C1 segment of cervical spinal cord (tissue), 14 donors: ENCODE measurements at places on chromosomes 12 and 14.

DNA sequence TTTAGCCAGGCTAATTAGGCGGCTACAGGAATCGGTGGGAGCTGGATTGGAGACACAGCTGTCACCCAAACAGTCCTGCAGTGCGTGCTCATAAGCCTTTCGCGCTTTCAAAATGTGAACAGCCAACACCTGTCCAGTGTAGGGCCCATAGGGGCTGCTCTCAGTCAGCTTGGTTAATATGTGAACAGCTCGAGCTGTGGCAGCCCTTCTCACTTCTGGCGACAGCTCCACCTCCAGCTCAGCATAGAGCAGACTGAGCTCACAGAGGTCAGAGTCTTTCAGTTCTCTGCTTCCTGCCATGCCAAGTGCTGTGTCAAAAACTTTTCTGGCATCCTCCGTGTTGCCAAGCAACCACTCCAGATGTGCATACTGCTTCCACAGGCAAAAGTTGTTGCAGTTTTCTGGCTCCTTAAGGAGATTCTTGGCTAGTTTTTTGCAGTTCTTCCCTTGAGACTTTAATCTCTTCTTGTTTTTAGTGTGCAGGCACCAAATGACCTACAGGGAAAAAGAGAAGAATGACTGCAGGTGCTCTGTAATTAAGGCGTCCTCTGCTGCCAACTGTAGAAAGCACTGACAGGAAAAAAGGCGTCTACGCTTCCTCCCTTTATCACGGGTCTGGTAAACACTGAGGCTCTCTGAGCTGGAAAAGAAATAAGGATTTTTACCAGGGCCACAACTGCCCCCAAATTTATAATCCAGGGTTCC is 32.5 kb downstream of the PSMC1 start:
- no peak for DNase-seq

GRCh38 chr12:65823513-65824375 is 539 bp upstream of the HMGA2 start:
- DNase-seq: no peak

DNA sequence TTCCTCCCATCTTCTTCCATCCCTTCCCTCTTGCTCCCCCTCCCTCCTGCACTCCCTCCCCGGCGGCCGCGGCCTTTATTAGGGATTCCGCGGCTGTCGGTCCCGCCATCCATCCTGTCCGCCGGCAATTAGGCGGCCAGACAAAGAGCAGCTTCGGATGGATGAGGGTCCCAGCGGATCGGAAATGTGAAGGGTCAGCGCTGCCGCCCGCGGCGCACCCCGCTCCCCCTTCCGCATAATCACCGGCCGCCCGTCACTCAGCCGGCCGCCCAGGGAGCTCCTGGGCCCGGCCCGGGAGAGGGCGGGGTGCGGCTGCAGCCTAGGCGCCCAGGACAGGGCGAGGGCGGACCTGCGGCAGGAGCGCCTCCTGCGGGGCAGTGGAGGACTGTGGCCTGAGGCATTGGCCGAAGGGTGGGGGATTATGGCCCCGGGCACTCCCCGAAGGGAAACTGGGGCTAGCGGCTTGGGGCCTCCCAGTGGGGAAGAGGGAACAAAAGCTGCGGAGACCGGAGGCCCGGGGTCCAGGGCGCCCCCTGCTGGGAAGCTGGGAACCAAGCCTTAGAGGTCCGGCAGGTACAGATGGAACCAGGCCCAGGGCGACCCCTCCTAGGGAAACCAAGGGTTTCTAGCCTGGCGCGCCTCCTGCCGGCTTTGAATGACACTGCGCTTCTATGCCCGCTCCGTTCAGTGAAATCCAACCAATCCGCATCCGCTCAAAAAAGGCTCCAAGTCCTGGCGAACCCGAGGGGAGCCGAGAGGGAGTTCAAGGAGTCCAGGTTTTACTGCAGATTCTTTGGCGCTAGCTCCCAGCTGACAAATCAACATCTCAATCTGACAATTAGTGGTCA is 4.4 kb upstream of the DNAJC22 start:
- DNase-seq: peak; percentile 36

GRCh38 chr14:104444159-104445030 is 135.2 kb upstream of the C14orf180 start:
- no peak for DNase-seq

DNA sequence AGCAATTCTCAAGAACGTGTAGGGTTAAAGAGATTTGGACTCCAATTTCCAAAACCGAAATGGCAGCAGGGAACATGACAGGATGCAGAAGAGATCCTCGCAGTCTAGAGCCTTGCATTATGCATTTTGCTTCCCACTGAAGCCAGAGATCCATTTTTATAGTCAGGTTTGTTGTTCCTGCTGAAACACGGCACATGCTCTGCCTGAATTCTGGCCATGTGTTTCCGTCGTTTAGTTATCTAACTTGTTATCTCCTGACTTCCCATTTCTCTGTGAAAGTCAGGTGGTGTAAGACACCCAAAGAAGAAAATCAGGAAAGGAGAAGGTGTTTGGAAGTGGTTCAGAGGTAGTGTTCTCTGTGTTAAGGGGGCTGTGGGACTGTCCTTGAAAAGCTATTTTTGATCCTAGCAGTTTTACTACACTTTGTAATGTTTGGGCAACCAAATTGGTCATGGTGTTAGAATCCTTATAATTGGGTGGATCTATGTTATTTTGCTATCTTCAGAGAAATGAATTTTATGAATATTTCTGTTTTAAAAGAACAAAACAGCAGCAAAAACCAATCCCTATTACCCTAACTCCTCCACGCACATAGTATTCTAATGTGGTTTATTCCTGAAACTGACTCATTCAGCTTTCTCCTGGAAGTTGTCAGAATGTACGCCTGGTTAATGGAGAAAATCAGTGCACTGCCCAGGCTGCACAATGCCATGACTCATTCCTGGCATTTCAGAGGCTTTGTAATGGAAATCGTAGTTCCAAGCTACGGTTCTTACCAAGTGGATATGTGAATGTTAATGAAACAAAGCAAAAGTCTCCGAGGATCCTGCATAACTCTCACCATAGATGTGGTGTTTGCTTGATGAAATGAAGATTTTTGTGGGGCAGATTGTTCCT is 110.1 kb downstream of the SAMD4A start:
- no peak for DNase-seq

- DNase-seq: no peak
Observed at GRCh38 chr14:49250109-49250508, 336.1 kb downstream of the RPS29 start.

DNA sequence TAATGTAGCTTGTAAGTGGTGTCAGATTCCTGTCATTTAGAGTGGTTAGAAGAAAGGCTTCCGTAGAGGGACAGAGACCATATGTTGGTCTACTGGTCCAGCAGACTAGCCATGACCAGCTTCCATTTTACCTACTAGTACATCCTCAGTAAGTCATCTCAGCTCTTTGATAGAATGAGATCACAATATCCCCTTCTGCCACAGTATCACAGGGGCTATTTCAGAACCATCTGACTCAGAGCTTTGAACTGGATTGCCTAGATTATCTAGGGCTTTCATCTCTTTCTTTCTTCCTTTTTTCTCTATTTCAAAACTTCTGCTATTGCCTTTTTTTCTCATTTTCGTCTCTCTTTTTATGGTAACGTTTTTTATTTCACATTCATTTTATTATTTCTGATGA is 4.7 kb downstream of the ZDHHC17 start:
- DNase-seq: no peak

DNA sequence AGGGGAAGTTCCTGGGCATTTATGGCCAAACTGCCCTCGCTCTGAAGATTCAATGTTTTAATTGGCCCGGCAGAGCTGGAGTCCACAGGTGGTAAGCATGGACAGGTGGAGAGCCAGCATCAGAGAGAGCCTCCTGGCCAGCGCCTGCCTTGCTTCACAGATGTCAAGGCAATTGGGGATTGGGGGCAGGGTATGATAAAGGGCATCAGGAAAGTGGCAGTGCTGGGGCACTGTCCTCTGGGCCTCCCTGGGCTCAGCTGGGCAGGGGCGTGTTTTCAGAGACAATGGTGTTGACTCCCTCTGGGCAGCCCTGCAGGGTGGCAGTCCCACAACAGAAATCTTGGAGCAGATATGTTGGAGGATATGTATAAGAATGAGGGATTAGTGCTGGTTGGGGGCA is 237.3 kb downstream of the CACNA1C start:
- DNase-seq: no peak

- DNase-seq: no peak
Observed at GRCh38 chr12:56103823-56104108, 593 bp upstream of the PA2G4 start.

DNA sequence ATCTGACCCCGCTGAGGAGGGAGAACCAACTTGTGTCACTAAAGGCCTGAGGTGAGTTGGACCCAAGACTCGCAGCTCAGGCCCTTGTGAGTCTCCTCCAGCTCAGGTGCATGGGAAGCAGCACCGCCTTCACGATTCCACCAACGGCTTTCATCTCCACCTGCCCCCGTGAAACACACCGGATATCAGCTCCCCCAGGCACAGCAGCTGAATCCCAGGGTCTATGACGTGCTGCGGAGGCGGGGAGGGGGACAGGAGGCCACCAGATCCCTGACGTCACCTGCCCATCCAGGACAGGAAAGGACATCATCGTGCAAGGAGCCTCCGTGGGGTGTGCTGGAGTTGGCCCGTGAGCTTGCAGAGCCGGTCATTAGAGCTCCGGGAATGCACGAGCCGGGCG is 18.5 kb upstream of the SFSWAP start:
- DNase-seq: no peak

DNA sequence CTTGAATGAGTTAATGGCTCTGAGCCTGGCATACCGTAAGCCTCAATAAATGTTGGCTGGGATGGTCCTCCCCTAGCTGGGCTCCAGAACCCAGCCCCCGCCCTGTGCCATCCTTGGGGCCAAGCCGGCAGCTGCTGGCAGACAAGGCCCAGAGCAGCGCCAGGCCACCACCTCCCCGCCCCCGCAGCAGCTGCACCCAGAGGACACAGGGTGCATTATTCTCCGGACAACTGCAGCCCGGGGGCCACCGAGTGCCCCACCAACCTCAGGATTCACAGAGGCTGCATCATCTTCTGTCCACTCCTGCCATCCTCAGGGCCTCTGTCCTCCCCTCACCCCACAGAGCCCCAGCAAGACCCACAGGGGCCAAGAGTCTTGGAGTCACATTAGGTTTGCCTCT is 92.7 kb downstream of the NCOR2 start:
- DNase-seq: peak; percentile 82

DNA sequence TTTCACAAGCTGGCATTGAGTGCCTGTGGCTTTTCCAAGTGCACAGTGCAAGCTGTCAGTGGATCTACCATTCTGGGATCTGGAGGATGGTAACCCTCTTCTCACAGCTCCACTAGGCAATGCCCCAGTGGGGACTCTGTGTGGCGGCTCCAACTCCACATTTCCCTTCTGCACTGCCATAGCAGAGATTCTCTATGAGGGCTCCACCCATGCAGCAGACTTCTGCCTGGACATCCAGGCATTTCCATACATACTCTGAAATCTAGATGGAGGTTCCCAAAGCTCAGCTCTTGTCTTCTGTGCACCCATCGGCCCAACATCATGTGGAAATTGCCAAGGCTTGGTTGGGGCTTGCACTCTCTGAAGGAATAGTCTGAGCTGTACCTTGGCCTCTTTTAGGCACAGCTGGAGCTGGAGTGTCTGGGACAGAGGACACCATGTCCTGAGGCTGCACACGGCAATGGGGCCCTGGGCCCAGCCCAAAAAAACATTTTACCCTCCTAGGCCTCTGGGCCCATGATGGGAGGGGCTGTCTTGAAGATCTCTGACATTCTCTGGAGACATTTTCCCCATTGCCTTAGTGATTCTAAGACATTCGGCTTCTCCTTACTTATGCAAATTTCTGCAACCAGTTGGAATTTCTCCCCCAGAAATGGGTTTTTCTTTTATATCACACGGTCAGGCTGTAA is 313.3 kb upstream of the SFSWAP start:
- no peak for DNase-seq

GRCh38 chr12:57215668-57216013 is 953 bp upstream of the NXPH4 start:
- DNase-seq: no peak

- DNase-seq: no peak
Observed at GRCh38 chr14:97058074-97058467, 260.9 kb downstream of the VRK1 start.

DNA sequence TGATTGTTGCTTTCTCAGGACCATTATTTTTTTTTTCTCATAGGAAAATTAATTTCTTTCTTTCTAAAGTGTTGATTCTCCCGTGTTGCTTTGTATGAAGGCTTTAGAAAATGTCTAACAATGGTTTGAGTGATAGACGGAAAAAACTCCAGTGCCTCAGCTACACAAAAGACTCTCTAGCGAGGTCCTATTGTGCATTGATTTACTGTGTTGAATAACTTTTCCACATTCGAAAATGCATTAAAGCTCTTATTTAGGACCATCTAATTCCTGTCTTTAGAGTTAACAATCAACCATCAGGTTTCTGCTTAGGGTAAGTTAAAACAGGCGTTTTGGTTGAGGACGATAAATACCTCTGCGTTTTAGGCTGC is 99.6 kb downstream of the PTPN11 start:
- no peak for DNase-seq

GRCh38 chr12:76927170-76927784 is 48.5 kb upstream of the CSRP2 start:
- DNase-seq: no peak

DNA sequence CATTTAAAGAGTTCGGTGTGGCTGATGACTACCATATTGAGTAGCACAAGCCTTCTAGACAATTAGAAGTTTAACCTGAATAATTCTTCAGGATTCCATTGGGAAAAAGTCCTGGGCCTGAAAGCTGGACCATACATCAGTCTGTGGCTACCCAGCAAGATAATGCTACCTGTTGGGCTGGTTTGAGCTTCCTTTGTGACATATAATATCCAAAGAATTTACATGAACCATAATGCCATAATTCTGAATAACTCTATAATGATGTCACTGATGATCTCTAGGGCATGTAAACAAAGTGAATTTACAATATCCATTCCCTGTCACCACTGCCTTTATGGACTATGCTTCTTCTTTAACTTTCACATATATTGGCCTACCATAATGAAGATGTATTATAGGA is 3.8 kb upstream of the YBX3 start:
- DNase-seq: no peak

DNA sequence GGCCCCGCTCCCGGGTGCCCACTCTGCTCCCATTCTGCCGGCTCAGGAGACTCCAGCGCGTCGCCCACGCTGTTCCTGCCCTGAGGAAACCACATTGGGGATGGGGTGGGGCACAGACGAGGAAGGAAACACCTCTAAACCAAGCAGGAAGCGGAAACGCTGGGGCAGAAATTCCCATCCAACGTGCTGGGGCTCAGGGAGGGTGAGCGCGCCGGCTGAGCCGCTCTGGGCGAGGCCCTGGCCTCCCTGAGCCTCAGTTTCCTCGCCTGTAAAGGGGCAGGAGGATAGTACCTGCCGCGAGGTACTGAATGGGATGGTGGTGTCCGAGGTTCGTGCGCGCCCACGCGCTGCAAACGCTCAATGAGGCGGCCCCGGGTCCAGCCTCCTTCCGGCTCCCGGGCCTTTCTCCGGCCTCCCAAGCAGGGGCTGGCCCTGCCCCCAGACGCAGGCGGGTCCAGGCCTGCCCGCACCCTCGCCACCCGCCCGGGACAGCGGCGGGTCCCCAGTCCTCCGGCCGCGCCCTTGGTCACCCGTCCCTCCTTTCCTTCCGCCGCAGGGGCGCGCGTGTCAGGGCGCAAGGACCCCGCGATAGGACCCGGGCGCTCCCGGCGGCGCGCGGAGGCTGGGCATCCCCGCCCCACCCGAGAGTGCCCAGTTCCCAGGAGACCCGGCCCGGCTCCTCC is 673 bp downstream of the BEGAIN start:
- DNase-seq: no peak
